ENCODE measurements at places on chromosomes 11 and 22.

DNA sequence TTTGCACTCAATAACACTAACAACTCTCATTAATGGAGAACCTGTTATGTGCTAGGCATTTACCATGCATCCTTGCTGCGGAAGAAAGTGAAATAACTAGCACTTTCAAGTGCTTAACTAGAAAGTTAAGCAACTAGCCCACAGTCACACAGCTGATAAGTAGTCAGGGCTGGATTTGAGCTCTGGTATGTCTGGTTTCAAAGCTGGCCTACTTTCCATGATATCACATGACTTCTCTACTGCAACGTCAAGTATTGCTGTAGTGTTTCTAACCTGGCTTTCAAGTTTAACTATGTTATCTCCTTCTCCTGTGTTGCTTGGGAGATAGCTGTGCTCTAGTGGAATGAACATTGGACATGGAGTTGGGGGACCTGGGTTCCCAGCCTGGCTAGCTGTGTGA lies 12.1 kb downstream of the SLC15A3 start:
- no peak for DNase-seq

DNA sequence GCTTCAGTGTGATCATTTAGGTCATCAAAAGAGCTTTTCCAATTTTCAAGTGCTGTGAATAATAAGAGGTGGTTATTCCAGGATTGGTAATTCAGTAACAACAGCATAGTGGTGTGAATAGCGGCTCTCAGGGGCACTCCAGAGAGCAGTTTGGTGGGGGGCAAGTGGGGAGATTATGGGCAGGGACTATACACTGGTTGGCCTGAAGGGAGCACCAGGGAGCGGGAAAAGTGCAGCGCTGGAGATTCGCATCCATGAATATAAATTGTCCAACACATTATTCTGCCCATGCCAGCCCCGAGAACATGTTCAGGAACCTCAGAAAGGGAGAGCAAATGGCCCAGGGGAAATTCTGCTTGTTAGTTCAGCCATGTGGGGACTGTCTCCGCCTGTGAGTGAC lies 37.9 kb downstream of the OR6Q1 start:
- no peak for DNase-seq

GRCh38 chr11:124050748-124051147 lies 9.6 kb upstream of the OR10G7 start:
- no peak for DNase-seq

GRCh38 chr11:65471447-65471891 lies 27.4 kb upstream of the MALAT1 start:
- peak; percentile 36 for DNase-seq

- DNase-seq: no peak
Measured at GRCh38 chr22:46653596-46653995, 33.4 kb downstream of the GRAMD4 start.

- no peak for DNase-seq
Measured at GRCh38 chr11:64243236-64243854, 2.5 kb downstream of the FKBP2 start.
